AG09319 (cell line): ENCODE measurements at places on chromosomes 6 and 20.

DNA sequence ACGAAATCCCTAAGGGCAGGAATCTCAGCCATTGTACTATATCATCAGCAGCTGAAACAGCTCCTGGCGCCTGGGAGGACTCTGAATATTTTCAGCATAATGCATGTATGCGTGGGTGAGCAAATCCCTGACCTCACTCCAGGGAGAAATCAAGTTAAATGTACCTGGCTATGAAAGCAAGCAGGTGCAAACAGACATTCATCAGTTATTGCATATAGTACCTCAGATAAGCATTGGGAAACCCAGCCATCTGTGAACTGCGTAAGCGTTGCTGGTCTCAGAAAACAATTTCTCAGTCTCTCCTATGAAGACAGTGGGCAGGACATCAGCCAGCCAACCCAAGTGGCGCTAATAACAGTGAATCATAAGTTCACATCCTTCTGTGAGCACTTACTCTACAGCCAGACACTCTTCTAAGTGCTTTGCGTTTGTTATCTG lies 622.6 kb downstream of the EPM2A start:
- DNase-seq: no peak

GRCh38 chr6:9250852-9251251 lies 815.5 kb upstream of the SLC35B3 start:
- DNase-seq: no peak

- no peak for DNase-seq
Observed at GRCh38 chr6:20655317-20655716, 121.1 kb downstream of the CDKAL1 start.

DNA sequence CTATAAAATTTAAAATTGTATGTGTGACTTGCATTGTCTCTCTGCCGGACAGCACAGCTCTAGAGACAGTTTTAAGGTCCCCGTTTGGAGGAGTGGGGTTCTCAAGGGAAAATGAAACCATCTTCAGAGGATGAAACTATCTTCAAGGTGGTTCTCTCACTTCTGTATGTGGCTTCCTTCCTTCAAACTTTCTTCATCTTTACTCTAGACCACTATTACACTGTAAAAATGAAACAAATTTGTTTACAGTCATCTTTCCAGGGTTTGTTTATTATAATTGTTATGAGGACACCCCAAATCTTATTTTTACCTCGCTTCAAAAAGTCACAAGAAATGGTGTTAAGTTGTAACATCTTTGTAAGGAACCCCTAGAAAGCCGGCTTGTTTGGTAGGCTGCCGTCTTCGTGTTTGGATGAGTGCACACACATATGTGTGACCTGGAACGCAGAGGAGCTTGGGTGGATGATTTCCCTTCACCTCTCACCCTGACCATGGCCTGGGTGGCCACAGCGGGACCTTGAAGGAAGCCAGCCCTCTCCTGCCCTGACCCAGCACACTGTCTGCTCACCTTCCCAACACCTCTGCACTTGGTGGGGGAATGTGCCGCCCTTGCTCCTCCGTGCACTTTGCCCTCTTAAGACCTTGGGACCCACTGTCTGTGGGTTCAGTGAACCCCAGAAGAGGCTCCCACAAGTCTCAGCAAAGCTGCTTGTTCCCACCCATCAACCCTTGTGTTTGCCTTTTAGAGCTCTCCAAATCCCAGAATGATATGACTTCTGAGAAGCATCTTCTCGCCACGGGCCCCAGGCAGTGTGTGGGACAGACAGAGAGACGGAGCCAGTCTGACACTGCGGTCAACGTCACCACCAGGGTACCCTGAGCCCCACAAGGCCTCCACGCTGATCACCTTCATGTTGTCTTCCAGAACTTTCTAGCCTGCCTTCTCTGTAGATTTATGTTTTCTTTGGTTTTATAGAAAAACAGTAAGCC lies 67.8 kb downstream of the SYTL3 start:
- DNase-seq: no peak

- DNase-seq: no peak
Observed at GRCh38 chr6:5958921-5959320, 47.8 kb downstream of the NRN1 start.
